ENCODE measurements at places on chromosomes 3 and 15.

DNA sequence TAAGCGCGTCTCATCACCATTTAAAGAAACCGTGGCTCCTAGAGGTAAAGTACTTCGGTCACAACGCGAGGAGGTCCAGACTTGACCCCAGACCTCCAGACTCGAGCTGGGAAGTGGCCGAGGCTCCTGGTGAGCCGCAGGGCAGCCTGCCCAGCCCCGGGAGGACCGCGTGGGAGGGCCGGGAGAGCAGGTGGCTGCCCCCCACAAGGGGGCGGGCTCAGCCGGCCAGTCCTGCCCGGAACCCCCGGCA lies at the start of gene SLC27A2:
SLC27A2 (plus strand) TSS at position 228 of the 250 bp plus-strand sequence. CDS start 232 bp downstream, outside the sequence.
- DNase-seq = no peak

DNA sequence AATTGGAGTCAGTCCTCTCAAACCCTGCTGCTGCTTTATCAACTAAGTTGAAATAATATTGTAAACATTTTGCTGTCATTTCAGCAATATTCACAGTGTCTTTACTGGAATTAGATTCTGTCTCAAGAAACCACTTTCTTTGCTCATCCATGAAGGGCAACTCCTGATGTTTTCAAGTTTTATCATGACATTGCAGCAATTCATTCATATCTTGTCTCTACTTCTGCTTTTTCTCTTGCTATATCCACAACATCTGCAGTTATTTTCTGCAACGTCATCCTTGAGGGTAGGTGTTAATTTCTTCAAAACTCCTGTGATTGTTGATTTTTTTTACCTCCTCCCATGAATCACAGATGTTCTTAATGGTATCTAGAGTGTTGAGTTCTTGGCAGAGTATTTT lies 181.6 kb downstream of the EPHA6 start:
- no peak for DNase-seq

DNA sequence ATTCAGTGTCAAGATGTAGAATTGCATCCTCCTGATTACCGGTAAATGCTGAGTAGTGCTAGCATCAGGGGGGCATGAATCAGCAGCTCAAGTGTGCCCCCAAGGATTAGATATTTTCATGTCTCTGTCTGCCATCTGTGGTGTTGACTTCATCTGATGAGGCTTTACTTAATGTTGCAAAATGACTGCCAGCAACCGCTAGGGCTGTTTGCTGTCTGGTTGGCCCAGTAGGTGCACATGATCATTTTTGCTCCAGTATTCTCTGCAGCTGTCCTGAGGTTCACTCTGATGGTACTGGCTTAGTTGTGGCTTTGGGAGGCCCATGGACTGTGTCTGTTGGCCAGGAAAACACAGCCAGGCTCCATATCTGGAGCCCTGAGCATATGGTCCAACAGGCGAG lies 316.4 kb downstream of the SOX2 start:
- no peak for DNase-seq

DNA sequence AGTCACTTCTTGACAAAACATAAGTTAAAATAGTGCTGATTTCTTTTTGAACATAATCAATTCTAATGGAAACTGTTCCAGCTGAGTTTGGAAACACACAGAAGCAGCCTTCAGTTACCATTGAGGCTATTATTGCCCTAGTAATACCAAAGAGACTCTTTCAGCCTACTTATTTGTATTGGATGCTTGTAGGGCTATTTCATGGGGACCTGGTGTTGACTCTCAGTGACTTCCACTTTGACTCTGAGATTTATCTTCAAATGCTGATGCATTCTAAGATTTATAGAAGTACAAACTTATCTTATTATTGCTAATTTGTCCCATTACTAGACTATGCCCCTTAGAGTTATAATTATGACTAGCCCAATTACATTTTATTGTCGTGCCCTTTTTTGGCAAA lies 67.4 kb downstream of the CMSS1 start:
- no peak for DNase-seq

DNA sequence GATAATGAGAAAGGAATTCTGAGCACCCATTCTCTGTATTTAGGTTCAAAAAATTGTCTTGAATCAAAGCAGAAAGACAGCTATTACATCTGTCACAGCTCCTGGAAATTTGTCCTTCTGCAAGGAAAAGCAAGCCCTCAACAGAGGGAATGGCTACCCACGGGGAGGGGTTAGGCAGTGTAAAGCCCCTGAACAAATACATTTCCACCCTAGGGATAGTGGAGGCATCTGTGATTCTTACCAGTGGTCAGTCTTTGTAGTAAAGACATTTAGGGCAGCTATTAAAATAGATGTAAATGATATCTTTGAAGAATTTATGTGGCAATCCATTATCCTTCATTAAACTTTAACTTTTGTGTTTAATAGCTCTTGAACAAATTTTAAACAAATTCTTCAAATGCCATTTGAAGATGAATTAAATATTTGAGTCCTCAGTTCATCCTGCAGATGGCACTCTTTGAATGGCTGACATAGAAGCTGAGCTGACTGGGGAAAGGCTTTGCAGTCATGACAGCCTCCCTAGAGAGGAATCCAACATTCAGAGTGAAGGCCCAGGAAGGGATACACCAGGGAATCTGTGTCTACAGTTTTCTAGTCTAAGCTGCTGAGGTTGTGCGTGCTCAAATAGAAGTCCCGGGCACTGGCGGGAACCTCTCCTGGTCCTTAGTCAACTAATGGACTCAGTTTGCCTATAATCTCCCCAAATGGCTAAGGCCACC lies 359.7 kb upstream of the ROPN1 start:
- DNase-seq = peak; percentile 66
